ENCODE measurements at places on chromosomes 7 and 10.

DNA sequence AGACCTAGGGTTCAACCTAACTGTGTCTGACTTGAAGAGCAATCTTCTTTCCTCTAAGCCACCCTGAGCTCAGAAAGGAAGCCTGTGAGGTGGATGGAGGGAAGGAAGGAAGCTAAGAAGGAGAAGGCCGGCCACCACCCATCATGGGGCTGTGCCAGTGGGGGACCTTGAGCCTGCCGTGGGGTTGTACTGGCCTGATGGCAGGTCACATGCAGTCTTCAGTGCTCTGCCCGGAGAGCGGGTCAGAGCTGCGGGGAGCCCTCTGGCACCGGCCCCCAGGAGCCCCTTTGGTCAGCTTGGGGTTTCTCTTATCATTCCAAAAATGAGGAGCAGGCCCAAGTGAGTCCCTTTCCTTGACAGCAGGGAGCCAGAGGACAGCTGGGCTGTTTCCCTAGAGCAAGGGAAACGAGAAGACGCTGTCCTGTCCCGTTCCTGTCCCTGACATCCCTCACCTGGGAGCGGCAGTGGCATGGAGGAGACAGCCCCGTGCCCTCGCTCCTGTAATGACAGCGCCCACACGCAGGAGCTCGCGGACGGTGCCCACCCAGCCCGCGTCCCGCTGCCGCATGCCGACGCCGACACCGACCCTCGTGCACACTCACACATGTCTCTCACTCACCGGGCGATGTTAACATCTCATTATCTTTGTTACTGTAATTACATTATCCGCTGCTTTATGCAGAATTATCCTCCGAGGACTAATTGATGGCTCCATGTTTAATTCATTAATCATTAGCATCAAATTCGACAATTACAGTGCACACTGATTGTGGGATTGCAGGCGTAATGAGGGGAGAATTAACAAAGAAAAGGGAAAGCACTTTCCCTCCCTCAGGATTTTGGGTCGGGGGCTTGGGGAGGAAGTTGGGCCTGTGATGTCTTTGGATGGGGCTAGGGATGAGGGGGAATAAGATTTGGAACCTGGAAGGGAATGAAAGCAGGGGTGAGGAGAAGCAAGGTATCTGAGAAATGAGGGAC, 31.3 kb downstream of the GBX1 start:
- no peak for DNase-seq

- DNase-seq = peak; percentile 39
These were observed at the start of gene PBLD for GRCh38 chr10:68332259-68333057. Gene PBLD, minus strand, starts transcription at chr10:68332928. Its CDS starts 26,084 bp downstream, at chr10:68306844.

DNA sequence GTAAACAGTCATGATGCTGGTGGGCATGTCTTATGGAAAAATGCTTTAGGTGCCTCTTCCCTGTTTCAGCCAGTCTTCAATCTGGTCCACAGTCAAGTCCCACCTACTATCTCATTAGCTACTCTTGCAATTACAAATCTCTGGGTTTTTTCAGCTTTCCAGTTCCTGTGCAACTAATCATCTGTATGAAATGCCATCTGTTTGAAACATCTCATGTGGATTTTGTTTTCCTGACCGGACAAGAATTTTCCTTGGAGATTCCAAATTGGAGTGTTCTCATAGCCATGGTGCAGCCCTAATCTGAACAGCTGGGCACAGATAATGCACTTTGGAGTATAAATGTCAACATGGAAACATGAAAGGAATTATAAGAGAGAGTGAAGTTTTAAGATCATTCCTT, 41.3 kb upstream of the CALN1 start:
- DNase-seq = no peak

DNA sequence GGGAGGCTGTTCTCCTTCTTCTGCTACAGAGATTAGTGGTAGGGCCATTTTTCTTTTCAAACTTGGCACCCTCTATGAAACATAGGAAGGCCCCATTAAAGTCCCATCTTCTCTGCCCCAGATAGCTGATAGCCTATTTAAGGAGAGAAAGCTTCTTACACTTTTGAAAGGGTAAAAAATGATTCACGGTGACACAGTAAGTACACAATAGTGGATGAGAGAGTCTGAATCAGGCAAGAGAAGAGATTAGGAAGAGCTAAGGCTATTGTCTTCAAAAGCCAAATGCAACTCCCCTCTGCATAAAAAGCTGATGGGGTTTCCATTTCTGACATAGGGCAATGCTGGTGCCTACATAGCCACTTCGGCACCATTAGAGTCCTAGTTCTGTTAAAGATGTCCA, 3.6 kb downstream of the INA start:
- no peak for DNase-seq

- DNase-seq = peak; percentile 3
These were observed 102.4 kb downstream of the USP6NL start for GRCh38 chr10:11509036-11509435.

DNA sequence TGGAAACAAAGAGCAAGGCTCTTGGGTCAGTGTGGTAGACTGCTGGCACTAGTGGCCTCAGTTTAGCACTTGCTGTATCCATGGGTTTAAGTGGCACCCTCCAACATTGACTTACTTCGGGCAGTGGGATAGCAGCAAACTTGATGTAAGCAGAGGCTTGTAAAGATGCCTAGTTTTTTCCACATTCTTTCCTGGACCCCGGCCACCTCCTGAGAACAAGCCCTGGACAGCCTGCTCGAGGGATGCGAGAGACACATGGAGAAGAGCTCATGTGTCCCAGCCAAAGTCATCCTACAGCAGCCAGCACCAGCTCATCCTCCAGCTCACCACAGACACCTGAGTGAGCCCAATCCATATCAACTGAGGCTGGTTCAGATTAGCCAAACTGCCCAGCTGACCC, 142.7 kb upstream of the PCBD1 start:
- DNase-seq = no peak

GRCh38 chr10:13977861-13978532, 352.7 kb downstream of the FRMD4A start:
- no peak for DNase-seq
